Stimulated activated CD8-positive, alpha-beta memory T cell treated with anti-CD3 and anti-CD28 coated beads, Interleukin-4, amount 100 ng/mL, for 4 hours (primary cell): ENCODE measurements at places on chromosomes 4 and X.

- DNase-seq, result no peak
These were observed 109.8 kb upstream of the APOOL start for GRCh38 chrX:84893897-84894296.

GRCh38 chr4:172515266-172515879 lies 653.2 kb upstream of the GALNT7 start:
- DNase-seq, result no peak

GRCh38 chrX:30875957-30876356 lies 13.1 kb downstream of the TAB3 start:
- DNase-seq, result no peak

- no peak for DNase-seq
These were observed 250.7 kb upstream of the GATB start for GRCh38 chr4:152011469-152011868.

DNA sequence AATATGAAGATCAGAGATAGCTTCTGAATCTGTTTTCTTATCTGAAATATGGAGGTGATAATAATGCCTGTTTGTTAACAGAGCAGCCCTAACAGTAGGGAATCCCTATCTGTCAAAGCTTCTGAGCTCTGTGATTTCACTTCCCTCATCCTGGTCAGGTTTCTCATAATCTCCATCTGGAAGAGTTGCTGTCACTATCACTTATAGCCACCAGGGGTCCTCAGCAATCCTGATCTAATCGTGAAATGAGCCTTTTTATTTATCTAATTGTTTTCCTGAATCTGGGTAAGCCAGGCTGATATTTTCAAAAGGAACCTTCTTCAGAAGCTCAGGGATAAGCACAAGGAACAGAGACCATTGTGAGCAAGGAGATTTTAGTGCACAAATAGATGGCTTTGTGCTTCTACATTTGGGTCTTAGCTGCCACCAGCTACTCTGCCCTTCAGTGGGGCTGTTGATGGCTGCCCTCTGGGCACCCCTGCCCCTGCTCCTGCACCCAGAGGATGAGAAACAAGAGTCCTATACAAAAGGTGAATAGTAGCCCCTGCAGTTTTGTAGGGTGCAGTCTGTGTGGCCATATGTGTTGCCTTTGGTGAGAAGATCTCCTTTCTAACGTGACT lies 196.4 kb upstream of the RADX start:
- no peak for DNase-seq

DNA sequence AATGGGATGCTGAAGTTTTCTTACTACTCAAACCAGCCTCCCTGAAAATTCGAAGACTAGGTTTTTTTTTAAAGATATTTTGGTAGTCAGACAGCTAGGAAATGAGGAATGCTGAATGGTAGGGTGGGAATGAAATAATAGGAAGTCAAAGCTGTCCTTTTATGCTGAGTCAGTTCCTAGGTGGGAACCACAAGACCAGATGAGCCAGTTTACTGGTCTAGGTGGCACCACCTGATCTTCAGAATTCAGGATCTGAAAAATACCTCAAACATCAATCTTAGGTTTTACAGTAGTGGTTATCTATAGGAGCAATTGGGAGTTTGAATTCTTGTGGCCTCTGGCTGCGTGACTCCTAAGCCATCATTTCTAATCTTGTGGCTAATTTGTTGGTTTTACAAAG lies 183.1 kb upstream of the GALNT7 start:
- DNase-seq, result no peak

DNA sequence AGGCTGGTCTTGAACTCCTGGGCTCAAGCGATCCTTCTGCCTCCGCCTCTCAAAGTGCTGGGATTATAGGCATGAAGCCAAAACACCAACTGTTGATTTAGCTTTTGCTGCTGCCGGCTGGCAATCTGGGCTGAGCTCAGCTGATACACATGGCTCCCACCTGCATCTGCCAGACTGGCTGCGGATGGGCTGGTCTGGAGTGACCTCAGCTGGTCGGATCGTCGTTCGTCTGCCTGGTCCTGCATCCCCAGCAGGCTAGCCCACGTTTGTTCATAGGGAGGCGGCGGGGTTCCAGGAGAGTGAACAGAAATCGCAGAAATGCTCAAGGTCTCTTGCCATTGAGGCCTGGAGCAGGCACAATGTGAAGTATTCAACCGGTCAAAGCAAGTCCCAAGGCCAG lies 74.4 kb upstream of the DDX3X start:
- DNase-seq, result no peak

GRCh38 chrX:110317061-110317819 lies 645 bp downstream of the AMMECR1 start:
- DNase-seq, result no peak

DNA sequence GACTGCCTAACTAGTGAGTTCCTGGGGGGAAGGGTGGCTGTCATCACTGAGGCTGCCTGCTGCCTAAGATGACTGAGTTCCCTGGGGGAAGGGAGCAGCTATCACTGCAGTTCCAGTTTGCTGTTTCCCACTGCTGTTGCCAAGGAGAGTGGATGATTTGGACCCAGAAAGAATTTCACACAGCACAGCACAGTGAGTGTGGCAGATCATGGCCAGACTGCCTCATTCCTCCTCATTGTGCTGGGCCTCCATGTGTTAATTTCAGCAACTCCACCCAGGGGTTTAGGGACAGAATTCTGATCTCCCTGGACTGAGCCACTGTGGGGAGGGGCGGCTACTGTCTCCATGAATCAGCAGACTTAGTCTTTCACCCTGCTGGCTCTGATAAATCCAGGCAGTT lies 125.0 kb downstream of the TEX13C start:
- DNase-seq, result no peak

DNA sequence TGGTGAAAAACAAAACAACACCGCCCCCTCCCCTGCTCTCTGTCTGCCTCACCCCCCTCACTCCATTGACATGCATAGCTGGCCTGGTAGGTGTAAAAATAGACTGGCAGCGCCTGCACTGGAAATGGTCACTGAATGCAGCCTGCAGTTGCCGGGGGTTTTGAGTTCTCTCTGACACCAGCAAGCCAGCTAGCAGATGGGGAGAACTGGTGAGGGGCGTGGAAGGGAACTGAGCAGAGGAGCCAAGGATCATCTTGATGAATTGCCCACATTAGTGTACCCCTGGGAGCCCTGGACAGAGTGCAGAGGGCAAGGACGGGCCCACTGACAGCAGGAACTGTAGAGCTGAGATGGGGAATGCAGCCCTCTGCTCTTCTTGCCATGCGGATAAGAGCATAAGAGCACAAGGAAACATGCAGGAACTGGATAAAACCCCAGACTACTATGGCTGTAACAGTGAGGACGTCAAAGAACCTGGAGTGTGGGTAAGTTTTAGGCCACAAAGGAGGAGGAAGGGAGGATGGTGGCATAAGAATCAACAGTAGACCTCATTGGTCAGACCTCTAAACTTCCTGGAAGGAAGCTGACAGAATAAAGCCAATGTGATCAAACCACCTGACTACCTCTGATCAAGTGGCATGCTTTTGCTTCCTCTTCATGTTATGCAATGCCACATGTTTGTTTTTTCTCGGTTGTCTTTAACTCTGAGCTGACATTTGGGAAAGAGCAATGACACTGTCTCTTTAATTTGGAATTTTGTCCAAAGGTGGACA lies 96.3 kb downstream of the ANK2 start:
- DNase-seq, result no peak

GRCh38 chr4:128379860-128380259 lies 92.2 kb upstream of the PGRMC2 start:
- DNase-seq, result no peak

GRCh38 chr4:40453912-40454311 lies 118.8 kb downstream of the CHRNA9 start:
- no peak for DNase-seq
